ENCODE measurements at places on chromosomes 16 and 17.

DNA sequence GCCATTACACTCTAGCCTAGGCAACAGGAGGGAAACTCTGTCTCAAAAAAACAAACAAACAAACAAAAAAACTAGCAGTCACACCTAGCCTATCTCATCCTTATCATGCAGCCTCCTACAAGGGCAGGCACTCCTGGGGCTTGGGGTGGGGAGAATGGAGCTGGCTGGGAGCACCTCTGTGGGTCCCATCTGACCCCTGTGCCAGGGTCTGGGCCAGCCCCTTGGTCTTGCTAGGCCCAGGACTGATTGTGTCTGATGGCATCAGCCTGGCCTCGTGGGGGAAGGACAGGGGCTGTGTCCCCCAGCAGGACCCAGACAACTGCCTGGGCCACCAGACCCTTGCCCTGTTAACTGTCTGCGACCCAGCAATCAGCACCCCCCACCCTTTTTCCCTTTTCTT lies 49.8 kb downstream of the SREBF1 start:
- no peak for DNase-seq

- no peak for DNase-seq
Observed at GRCh38 chr16:65463652-65464260, 341.9 kb upstream of the CDH11 start.

GRCh38 chr16:68644296-68644695 lies 814 bp upstream of the CDH3 start:
- no peak for DNase-seq

DNA sequence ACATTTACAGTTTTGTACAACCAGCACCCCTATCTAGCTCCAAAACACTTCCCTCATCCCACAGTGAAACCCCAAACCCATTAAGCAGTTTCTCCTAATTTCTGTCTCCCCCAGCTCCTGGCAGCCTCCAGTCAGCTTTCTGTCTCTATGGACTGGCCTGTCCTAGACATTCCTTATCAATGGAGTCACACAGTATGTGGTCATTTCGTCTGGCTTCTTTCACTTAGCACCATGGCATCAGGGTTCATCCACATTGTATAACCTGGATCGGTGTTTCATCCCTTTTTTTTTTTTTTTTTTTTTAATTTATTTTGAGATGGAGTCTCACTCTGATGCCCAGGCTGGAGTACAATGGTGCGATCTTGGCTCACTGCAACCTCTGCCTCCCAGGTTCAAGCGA lies 68.5 kb downstream of the ZDHHC7 start:
- no peak for DNase-seq

DNA sequence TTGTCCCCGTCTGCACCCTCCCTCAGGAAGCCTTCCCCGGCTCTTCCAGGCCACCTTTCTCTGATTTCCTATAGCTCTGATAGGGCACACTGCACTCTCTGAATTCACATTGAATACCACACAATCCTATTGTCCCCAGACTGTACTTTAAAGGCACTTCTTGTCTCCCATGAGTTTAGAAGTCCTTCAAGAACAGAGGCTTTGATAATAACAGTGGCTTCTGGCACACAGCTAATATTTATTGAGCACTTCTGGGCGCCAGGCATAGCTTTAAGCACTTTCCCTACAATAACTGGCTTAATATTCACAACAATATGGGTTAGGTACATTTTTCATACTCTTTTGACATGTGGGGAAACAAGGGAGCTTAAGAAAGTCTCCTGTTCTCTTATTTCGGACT lies 169.7 kb upstream of the IRX6 start:
- no peak for DNase-seq

DNA sequence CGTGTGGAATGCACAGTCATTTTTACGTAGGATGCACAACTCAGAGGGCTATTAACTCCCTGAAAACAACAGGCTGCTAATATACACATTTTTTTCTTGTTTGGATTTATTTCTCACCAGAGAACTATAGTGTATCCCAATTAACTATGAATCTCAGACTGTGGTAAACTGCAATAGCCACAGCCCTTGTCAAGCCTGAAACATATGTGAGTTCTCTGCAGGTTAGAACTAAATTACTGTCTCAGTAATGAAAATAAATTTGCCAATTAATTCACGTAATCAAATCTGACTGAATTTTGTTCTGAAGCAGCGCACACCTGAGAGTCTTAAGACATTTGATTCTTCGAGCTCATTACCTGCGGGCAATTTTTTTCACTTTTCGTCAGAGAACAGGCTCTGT lies 318.6 kb downstream of the PMP22 start:
- DNase-seq, result no peak

GRCh38 chr16:3183445-3184139 lies 4.4 kb upstream of the OR1F1 start:
- DNase-seq, result no peak

GRCh38 chr16:50744881-50745280 lies 3.0 kb downstream of the CYLD start:
- no peak for DNase-seq

GRCh38 chr17:55576996-55577586 lies 65.8 kb upstream of the SMIM36 start:
- no peak for DNase-seq

DNA sequence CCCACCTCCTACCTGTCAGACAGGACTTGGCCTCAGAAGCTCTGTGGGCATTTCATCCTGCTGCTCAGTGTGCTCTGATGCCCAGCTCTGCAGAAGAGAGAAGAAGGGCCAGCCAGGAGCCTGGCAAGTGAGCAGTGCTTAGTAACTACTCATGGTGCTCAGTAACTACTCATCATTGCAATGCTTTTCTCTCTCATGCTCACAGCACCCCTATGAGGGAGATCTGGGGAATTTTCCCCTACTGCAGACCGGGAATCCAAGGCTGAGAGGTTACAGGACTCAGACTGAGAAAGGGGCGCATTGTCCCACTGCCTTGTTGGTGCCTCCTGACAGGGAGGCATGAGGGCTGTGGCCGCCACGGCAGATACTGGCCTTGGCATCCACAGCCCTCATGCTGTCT lies 261.1 kb downstream of the C16orf95 start:
- DNase-seq, result no peak

- no peak for DNase-seq
Observed at GRCh38 chr17:17626151-17626805, 34.8 kb upstream of the PEMT start.

DNA sequence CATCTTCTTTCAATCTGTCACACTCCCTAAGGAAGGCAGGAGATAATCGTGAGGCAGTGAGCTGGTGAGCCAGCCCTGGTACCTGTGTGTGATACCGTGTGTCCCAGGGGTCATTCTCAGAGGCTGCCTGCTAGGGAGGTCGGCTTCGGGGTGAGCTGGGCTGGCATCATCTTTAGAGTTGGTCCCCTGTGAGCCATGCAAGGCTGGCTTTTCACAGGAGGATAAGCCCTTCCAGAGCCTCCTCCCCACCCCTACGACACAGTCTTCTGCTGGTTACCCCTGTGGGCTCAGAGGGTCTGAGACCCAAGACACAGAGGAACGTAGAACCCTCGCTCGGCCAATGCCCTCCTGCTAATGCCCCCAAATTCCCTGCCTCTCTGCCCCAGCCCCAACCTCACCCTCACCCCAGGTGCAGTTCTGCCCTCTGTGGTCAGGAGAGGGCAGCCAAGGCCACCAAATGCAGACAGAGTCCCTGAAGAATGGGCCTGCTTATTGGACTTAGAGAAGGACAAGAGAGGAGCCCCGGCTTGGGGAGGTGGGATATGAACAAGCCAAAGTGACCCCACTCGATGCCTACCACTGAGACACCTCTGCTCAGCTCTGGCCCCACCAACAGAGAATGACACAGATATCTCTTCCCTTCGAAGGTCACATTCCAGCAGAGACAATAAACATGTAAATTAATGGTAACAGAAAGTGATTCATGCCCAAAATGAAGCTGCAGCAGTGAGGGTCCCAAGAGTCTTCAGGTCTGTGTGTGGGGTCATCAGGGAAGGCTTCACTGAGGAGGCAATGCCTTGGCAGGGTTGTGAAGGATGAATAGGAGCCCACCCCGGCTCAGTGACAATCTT lies 80.8 kb upstream of the CCL1 start:
- no peak for DNase-seq

GRCh38 chr17:82492643-82493225 lies 26.8 kb upstream of the FOXK2 start:
- no peak for DNase-seq
